HFFc6 (cell line): ENCODE measurements at places on chromosomes 1 and 21. TPM values are rescaled to one million over a fixed set of nuclear protein-coding genes. Genes with fewer than 3 reads are reported as not detected.

The KRTAP20-2 gene
- not detected in 3 replicates for total RNA-seq

The SIK1 gene
- 4.6 to 7.0 TPM (median 5.5 TPM) in 3 replicates for total RNA-seq

The HSD3B2 gene
- total RNA-seq, result not detected in 3 replicates

The FALEC gene
- 0.82 TPM in 1 of 3 replicates, not detected in the others for total RNA-seq

The MARK1 gene
- total RNA-seq, result not detected in 3 replicates

The TNFRSF4 gene
- 0.13 TPM in 1 of 3 replicates, not detected in the others for total RNA-seq

The SPRR3 gene
- not detected in 3 replicates for total RNA-seq

GRCh38 chr1:203424861-203425662 is 50.5 kb upstream of the PRELP start:
- DNase-seq, result no peak

DNA sequence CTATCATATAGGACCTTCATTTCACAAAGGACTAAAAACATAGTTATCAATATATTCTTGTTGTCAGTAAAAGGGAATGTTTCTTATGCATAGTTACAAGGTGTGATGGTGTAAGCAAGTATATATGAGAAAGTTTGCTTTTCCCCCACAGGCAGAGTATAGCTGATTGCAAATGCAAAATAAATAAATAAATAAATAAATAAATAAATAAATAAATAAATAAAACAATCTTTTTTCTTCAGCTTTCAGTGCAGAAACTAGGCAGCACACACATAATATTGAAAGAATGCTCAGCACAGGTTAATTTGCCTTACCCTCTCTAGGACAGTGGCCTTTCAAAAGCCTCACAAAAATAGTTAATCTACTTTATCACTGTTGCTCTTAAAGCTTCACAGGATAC is 138.8 kb downstream of the BRINP3 start:
- DNase-seq, result no peak

DNA sequence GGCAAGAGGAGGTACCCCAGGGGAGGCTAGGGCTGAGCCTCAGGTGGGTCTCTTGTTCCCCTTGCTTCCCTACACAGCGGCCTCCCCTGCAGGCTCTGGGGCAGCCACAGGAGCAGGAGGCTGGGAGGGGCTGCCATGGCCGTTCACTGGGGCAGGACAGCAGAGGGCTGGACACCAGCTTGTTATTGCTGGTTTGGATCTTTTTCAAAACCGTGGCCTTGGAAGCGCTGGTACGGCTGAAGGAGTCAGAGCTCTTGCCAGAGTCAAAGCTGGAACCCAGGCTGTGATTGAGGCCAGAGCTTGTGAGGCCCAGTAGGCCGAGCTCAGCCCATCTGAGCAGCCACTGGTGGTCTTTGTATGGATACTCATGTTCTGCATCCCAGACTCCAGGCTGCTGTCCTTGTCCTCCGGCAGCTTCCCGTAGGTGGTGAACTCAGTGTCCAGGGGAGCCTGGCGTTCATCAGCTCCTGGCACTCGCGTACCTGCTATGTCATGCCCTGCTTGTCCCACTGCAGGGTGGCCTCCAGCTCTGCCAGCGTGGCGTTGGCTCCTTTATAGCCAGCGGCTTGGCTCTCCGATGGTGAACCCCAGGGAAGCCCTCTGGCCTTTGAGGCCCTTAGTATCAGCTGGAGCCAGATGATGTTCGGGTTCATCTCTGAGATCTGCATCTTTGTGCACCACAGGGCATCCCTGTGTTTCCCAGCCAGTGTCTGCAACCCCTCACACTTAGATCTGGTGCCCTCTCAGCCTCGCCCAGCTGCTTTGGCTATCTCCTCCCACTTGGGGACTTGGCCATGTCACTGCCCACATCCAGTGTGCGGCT is 40.3 kb upstream of the THEM4 start:
- DNase-seq, result no peak

DNA sequence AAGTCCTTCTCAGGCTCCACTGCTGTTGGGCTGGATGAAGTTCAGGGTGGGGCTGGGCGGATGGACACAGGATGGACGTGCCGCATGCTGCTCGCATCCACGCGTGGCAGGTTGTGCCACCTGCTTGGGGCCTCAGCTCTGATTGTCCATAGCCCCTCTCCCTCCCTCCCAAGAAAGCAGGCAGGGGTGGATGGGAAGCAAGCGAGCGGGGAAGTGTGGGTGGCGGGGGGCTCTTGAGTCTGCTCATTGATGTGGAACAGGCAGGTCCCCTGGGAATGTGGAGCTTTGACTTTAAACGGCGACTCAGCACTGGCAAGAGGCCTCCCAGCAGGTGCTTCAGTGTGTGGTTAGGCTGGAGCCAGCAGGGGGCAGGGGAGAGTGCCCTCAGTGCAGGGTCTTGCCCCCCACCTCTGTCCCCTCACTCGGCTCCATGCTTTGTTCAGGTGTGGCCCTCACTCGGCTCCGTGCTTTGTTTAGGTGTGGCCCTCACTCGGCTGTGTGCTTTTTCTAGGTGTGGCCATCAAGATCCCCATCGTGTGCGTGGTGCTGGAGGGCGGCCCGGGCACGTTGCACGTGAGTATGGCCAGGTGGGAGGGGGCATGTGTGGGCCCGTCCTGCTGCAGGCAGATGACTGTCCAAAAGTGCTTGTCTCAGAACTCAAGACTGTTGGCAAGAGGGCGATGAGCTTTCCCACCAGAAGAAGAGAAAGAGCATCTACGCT is 23.9 kb downstream of the TRPM2 start:
- DNase-seq, result no peak

DNA sequence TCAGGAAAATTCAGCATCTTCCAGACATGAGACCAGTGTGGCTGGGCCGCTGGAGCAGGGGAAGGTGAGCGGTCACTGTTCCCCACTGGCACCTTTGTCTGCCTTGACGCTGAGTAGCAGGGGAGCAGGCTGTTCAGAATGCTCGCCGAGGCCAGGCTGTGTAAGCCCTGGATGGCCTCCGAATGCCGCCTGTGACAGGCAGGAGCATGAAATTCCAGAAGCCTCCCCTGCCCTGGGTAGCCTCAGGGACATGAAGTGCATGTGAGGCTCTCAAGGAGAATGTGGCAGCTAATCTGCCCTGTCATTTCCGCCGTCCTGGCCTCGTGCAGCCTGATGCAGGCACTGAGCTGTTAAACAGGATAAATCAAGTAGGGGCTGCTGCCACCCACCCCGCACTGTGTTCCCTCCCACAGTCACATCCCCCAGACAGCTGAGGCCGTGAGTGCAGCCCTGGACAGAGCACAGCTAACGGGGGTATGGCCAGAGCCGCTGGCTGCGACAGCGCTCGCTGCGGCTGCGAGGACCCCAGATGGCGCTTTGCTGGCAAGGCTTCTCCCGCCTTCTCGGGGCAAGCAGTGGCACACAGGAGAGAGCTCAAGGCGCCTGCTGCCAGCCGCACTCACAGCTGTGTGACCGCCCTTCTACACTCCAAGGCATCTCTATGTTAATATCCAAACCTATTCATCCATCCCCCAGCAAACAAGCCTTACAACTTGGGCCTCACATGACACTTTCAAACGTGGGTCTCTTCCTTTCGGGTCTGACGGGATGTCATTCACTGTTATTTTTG is 105.0 kb upstream of the COL6A1 start:
- no peak for DNase-seq

- no peak for DNase-seq
These were observed 53.0 kb downstream of the LHX4 start for GRCh38 chr1:180283098-180283497.

GRCh38 chr1:176073524-176074157 is 133.4 kb downstream of the COP1 start:
- DNase-seq, result peak; percentile 52

GRCh38 chr1:7632176-7632575 is 138.9 kb upstream of the VAMP3 start:
- DNase-seq, result no peak

- no peak for DNase-seq
These were observed 742.0 kb downstream of the ADGRL2 start for GRCh38 chr1:82542766-82543165.

- peak; percentile 65 for DNase-seq
These were observed 4.5 kb downstream of the FHL3 start for GRCh38 chr1:38000529-38001455.

DNA sequence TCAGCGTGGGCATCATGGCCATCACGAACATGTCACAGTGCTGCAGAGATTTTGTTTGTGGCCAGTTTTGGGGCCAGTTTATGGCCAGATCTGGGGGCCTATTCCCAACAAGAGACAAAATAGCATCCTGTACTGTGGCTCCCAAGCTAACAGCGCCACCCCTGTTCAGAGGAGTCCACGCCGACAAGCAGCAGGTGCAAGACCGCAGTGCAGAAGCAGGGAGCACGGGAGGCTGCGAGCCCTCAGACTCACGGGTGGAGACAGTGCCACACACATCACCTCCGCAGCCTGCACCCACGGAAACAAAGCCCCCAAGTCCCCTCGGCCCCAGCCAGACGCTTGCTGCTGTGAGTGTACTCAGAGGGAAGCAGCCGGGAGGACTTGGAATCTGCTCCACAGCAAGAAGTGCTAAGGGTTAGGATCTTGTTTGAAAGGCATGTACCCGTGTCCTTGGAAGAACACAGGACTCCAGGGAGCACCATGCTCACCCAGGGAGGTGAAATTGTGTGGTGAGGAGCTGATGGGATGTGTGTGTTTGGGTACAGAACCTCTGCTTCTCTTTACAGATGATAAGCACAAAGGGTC is 7.1 kb downstream of the TCP10L start:
- no peak for DNase-seq

DNA sequence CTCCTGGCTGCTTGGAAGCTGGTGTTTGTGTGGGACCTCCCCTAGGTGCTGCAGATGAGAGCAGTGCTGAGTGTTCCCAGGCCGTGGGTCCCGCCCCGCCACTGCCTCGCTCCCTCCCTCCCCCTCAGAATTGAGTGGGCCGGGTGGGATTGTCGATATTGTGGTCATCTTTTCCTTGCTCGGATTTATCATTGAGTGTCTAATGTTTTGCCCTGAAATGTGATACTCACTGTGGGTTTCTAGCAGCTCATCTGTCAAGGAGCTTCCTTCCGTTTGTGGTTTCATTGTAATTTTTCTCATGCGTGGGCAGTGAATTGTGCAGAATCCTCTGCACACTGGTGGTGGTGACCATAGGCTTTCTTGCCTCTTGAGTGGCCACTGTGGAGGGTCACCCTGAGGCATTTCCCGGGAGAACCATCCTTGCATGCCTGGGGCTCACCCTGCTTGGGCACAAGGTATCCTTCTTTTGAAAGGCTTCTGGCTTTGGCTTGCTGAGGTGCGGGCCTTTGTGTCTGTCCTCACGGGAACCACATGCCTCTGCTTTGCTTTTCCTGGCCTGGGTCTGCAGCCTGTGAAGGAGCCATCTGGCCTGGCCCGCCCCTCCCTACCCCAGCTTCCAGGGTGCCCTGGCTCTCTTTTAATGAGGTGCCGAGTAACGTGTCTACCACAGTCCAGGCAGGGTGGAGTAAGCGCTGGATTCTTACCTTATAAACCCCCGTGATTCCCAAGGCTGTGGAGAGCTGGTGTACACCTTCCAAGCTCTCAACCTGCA is 25.6 kb downstream of the SLX9 start:
- DNase-seq, result no peak

GRCh38 chr1:10456048-10456447 is 6.2 kb downstream of the CORT start:
- DNase-seq, result no peak

GRCh38 chr1:26302733-26303405 is 3.6 kb downstream of the UBXN11 start:
- peak; percentile 63 for DNase-seq

DNA sequence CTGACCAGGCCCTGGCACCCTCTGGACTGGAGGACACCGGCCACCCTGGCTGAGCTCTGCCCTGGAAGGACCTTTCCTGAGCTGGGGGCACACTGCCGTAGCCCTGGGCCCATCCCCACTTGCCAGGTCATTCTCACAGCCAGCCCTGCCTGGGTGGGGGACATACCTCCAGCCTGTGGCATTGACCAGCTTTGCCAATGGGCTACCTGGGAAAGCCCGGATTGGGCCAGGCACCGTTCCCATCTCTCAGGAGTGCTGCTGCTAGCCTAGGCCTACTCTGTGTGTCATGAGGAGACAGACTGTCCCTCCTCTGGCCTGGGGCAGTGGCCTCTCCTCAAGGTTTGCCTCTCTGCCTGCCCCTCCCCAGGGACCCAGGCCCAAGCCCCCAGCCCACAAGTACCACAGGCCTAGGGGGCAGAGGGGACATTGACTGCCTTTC is 40.0 kb downstream of the COQ8A start:
- no peak for DNase-seq

GRCh38 chr1:234539666-234540403 is 60.9 kb upstream of the TARBP1 start:
- DNase-seq, result no peak
